ENCODE measurements at places on chromosomes 4 and X.

- no peak for DNase-seq
Observed at GRCh38 chr4:53481586-53481985, 104.1 kb downstream of the FIP1L1 start.

- no peak for DNase-seq
Observed at GRCh38 chr4:95219109-95219508, 329.7 kb downstream of the UNC5C start.

DNA sequence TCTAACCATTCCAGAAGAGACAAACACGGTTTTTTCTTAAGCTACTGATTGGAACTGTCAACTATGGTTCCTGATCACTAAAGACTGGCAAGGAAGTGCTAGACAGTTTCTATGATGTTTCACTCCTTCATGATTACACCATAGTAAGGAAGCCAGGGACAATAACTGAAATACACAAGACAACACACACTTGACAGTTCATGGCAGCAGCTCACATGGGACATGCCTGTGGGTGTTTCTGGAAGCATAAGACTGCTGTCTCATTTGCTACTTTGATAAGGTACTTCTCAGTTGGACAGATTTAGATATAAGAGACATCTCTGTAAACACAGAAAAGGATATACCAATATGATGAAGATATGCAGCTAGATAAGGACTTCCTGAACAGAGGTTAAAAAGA is 8.3 kb upstream of the IRAK1 start:
- DNase-seq: no peak

GRCh38 chr4:165009493-165010227 is 22.1 kb upstream of the TRIM60 start:
- no peak for DNase-seq
